ENCODE measurements at places on chromosomes 1 and 21.

DNA sequence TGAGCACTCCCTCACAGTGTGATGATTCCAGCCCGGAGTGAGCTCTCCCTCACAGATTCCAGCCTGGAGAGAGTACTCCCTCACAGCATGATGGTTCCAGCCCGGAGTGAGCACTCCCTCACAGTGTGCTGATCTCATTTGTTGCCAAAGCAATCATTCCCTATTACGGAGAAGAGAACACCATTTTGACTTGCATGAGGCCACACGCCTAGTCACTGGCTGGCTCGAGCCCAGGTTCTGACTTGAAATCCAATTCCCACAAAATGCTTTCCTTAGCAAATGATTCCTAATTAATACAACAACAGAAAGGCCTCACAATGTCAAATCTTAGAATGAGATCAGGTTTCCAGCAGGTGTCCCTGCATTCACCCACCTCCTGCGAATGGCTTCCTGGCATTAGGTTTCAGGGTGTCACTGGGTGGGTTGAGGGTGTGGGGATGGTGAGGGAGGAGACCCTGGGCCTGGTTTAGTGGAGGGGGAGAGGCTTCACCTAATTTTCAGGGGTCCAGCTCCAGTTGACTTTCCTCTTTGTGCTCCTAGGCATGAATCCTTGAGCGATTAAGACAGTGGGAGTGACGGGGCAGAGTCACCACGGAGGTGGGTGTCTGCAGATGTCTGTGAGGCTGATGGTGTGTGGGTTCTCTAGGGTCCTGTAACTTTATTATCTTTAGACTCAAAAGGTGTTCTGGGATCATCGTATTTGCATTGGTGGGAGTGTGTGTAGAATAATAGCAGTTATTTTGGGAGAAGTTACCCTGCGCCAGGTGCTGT is 158.5 kb downstream of the KCNJ6 start:
- DNase-seq, result no peak

DNA sequence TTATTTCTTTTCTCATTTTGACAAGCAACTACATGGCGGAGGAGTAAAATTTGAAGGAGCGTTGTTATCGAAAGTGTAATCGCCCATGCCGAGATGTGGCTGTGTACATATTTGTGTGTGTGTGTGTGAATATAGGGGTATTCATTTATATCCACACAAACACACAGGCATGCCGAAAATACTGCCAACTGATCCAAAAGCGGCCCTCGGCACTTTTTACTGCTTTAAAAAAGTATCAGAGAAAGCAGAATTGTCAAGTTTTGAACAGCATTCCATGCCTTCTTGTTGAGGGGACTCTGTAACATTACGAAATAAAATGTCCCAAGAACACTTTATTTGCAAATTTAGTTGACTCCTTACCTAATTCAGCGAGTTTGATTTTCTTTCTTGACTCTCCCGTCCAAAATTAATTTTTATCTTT is 1.1 kb downstream of the PBX1 start:
- DNase-seq, result no peak

- DNase-seq, result no peak
Observed at GRCh38 chr21:45589686-45590245, 47.5 kb upstream of the SLC19A1 start.

DNA sequence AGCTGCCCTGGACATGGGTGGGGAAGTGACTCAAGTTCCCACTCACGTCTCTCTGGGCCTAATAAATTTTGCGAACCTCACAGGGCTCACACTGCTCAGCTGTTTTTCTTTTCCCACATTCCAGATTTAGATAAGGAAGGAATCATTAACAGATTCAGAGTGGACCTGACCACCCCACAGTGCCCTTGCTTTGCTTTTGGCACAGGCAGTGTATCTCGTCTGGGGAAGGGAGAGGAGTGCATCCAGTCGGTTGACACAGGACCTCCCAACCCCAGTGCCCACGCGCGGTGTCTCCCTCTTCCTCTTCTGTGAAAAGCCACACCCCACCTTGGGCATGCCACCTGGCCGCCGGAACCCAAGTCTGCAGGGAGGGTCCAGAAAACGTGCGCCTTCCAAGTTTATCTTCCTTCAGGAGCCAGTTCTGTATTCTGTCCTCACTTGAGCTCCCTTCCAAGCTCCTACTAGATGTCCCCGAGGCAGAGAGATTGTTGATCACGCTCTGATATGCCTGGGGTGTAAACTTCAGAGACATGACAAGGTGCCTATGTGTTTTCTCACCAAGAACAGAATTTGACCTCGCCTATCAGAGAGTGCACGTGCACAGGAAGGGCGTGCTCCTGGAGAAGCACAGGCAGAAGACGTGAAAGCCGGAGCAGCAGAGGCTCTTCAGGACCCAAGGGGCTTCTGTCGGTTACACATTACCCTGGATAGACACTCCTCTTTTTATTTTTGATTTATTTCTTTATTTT is 9.5 kb upstream of the SLC2A5 start:
- no peak for DNase-seq

DNA sequence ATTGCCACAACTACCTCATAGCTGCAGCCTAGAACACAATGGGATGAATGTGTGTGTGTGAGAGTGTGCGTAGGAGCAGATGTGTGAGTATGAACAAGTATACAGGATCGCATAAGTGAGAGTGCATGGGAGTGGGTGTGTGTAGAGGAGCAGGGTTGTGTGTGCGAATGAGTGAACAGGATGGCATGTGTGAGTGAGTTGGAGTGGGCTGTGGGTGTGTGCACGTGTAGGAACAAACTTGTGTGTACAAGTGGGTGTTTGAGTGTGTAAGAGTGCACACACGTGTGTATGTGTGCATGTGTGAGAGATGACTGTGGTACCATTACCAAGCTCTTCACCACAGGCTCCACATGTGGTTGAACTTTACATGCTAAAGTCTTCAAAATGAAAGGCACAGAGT is 175.4 kb upstream of the EDN2 start:
- DNase-seq, result no peak

DNA sequence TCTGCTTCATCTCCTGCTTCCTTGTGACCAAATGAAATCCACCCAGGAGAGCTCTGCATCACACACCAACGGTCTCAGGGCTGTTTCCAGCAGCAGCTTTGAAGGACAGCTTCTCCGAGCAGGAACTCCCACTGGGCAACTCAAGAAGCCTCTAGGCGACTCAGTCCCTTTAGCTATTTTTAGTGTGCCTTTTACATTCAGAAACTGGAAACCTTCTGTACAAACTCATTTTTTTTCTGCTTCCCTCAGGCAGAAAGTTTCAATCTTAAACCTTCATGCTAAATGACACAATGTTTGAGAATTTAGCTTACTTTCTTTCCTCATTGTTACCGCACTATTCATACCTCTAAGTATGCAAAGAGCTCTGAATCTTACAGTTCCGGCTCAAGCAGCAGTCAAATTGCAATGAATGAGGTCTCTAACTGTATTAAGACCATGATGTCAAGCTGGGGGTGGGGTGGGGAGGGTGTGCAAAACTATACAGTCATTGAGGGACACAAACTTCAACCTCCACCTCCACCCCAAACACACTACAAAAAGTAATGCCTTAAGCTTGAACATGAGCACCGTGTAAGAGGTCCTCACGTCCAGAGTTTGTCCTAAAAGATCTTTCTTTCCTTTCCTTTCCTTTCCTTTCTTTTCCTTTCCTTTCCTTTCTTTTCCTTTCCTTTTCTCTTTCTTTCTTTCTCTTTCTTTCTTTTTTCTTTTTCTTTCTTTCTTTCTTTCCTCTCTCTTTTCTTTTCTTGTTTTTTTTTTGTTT is 16.4 kb upstream of the TARBP1 start:
- no peak for DNase-seq

DNA sequence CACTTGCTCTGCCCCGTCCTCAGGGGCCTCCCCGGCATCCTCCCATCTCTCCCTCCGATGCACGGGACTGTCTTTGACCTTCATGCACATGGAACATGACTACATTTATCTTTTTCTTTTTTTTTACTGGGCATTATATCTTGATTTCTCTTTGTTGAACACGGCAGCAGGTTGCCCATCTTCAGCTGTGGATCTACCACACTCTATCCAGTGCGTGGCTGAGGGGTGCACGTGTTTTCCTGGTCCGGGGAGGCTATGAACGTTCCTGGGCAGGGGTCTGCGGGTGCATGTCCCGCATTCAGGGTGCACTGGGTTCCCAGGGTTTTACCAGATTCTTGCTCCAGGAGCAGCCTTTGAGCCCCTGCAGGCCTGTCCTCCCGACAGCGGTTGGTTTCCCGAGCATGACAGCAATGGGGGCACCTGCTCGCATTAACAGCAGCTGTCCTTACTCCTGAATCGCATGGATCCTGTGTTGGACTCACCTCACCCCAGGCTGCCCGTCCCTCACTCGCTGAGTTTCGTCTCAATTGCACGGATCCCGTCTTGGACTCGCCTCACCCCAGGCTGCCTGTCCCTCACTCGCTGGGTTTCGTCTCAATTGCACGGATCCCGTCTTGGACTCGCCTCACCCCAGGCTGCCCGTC is 7.4 kb downstream of the POFUT2 start:
- DNase-seq, result no peak

DNA sequence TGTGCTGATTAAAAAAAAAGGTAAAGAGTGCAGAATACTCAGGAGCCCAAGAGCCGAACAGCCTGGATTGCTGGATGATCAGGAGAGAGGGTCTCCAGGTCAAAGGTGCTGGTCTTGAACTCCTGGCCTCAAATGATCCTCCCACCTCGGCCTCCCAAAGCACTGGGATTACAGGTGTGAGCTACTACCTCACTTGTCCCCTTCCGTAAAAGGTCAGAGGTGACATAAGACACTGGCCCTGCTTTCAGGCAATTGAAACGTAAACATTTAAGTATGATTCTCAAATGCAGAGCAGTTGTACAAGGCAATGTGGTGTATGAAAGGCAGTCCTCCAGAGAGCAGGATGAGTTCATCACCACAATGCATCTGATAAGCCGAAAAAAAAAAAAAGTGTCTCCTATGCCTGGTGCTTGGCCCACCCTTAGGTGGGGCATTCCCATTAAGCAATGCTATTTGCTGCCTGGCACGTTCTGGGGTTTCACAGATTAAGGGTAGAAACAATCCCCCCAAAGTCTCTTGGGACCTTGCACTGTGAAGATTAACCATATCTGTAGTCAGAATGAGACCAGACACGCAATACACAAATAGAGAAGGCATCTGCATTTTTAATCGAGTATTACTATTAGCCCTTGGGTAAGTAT is 47.7 kb downstream of the PARP1 start:
- no peak for DNase-seq

DNA sequence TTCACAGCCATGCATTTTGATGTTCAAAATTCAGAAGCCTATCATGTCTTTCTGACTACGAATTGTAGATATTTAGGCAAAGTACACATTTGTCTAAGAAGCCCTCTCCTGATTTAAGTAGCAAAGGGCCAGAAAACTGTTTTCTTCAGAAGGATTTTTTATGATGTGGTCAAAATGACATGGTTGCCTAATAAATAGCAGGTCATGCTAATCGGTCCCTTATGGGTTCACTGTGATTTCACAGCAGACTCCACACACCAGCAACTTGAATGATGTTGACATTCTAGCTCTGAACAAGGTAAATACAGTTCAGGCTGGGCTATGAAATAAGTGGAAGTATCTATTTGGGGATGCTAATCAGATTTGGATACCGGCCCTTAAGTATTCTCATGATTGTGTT is 178.7 kb upstream of the DPYD start:
- DNase-seq, result no peak

GRCh38 chr1:210635108-210635507 is 306.4 kb downstream of the HHAT start:
- DNase-seq, result no peak

DNA sequence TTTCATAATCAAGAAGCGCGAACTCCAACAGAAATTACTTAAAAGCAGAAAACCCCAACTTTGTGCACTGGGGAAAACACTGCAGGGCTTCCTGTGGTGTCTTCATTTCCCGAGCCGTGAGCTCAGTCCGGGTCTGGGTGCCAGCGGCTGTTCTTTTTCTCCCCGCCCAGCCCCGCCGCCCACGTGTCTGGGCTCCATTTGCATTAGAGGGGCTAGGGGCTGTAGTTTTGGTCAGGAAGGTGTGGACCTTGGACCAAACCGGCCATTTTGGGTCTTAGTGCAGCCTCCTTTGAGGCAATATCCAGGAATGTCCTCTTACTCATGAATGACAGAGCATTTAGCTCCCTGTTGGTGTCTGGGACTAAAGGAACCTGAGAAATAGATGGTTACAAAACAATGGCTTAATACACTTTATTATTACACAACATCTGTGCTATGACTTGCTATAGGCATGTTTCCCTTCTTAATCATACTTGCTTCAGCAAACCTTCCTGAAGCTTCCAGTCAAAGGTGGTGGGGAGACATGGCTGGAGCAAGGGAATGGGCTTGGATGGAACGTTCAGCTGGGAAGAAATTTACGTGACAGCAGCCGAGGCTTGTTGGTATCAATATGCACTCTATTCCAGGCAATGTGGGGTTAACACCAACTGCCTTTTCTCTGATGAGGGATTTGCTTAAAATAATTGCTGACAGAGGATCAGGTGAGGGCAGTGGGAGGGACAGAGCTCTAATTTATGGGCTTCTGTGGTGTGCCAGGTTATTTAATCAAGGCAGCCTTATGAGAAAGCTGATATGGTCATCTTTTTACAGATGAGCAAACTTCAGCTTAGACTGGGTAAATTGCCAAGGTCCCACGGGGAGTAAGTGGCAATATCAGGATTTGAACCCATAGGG is 1.1 kb downstream of the AGTRAP start:
- no peak for DNase-seq

DNA sequence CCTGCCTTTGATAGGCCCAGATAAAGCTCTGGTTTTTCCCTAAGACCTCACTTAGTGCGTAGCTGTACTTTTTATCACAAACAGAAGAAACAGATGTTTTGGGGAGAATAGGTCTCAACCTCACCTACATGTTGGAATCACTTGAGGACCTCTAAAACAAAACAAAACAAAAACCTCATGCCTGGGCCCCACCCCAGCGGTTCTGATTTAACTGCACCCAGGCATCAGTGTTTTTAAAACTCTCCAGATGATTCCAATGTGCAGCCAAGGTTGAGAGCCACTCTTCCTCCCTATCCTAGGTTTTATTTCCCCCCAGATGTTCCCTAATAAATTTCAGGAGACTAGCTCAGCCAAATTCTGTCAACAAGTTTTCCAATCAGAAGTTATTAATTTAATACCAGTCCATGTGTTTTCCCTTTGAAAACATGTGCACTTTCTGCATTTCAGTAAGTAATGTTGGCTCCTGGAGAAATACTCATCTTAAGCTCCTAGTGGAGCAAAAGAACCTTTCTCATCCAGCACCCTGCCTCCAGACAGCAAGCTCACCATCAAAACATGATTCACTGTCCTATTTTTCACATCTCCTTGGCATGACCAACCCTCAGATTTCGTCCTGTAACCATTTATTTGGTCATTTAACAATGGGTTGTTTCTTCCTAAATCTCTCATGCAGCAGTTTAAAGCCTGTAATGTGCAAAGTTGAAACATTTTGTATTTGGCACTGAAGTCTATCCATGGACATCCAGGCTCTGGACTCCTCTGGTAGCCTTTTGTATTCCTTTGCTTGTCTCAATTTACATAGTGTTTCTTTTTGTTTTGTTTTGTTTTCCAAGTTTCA is 27.5 kb downstream of the LRRC8C start:
- no peak for DNase-seq

DNA sequence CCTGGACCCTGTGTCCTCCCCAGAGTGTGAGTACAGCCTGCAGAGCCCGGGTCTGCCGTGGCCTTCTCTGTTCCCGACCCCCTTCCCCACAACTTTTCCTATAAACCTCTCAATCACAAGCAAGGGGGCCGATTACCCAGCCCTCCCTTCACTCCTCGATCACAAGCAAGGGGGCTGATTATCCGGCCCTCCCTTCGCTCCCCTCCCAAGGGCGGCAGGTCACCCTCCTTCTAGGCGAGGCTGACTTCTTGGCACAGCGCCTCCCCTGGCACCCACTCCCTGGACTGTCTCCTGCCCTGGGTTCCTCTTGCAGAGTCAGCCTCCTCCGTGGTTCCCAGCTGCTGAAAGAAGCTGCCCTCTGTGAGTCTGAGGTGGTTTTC is 12.3 kb upstream of the LDLRAP1 start:
- DNase-seq, result no peak

GRCh38 chr1:109441069-109441468 is 14.8 kb upstream of the PSMA5 start:
- DNase-seq, result no peak

All from NCI-H1694 (cell line).